ENCODE measurements at places on chromosomes 13 and 19.

DNA sequence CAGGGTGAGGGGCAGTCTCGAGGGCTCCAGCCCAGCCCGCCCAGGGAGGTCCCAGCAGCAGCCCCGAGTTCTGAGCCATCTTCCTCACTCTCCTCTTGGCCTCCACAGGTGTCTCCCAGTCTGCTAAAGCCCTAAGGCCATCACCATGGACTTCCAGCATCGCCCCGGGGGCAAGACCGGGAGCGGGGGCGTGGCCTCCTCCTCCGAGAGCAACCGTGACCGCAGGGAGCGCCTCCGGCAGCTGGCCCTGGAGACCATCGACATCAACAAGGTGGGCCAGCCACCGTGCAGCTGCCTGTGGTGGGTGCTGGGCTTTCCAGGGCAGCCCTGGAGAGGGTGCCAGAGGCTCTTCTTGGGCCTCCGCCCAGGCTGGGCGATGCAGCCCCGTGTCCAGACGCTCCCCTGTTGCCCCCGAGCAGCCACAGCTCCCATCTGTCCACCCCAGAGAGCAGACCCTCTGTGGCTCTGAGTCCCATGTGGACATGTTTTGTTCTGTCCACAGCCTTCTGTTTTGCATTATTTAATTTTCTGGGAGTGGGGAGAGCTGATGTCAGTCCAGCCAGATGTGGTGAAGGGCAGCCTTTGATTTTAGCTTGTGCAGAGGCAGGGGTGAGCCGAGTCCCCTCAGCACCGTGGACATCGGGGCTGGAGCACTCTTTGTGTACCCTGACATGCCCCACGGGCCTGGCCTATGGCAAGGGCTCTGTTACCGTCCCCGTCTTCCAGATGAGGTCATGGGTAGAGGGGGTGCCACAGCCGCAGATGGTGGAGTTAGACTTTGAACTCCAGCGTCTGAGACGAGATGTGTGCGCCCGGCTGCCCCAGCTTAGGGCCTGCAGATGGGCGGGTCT is 5.6 kb upstream of the AMH start:
- no peak for DNase-seq

DNA sequence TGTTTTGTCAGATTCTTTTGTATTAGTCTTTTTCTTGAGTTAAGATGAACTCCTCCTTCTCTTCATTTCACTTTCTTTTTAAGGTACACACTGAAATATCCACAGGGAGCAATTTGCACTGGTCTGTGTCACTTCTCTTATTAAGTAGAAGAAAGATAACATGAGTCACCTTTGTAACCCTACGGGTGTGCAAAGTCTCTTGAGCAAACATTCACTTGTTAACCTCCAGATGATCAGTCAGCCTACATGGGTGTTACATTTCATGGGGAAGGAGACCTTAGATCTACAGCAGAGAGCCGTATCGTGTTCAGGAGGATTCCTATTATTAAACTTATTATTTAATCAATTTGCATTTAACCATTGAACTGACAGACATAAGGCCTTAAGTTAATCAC is 5.1 kb downstream of the ZNF507 start:
- no peak for DNase-seq

GRCh38 chr19:34075661-34076091 is 96.6 kb upstream of the LSM14A start:
- DNase-seq, result no peak

DNA sequence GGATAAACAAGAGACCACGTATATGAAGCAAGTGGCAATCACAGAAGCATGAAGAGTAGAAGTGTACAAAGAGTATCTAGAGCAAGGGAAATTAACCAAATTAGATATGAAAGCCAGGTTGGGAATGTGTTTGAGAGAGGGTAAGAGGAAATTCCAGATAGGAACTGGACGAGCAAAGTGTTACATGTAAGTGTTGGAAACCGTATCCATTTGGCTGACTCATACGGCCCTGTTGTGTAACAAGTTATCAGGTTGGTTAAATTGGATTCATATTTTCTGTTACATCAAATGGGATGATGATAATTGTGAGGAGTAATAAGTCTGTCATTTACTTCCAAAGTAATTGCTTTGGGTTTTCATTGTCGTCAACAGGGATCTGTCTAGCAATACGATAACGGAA is 46.7 kb downstream of the RXFP2 start:
- DNase-seq, result no peak

DNA sequence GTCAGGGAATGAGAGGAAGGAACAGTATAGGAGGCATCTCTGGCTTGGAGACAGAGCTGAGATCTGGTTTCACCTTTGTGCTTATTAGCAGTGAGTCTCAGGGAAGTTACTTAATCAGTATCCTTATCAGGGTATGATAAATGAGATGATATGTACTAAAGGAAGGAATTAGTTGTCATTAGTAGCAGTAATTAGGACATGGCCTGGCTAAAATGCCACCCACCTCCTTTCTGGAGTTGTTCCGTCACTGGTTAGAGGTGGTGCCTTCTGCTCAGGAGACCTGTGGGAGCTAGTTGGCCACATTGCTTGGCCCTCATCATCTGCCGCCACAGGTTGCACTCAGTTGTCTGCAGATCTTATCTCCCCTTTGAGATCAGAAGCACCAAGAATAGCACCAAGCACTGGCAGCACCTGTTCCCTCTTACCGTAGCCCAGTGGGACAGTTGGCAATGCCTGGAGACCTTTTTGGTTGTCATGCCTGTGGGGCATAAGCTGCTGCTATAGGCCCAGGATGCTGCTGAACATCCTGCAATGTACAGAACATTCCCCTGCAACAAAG is 4.7 kb downstream of the GPATCH1 start:
- no peak for DNase-seq

- no peak for DNase-seq
These were observed 1109.5 kb downstream of the SLITRK1 start for GRCh38 chr13:82772816-82773215.

GRCh38 chr19:48539503-48540096 is 12.4 kb upstream of the SULT2B1 start:
- DNase-seq, result no peak

GRCh38 chr19:47465957-47466356 is 5.7 kb downstream of the SLC8A2 start:
- DNase-seq, result no peak

DNA sequence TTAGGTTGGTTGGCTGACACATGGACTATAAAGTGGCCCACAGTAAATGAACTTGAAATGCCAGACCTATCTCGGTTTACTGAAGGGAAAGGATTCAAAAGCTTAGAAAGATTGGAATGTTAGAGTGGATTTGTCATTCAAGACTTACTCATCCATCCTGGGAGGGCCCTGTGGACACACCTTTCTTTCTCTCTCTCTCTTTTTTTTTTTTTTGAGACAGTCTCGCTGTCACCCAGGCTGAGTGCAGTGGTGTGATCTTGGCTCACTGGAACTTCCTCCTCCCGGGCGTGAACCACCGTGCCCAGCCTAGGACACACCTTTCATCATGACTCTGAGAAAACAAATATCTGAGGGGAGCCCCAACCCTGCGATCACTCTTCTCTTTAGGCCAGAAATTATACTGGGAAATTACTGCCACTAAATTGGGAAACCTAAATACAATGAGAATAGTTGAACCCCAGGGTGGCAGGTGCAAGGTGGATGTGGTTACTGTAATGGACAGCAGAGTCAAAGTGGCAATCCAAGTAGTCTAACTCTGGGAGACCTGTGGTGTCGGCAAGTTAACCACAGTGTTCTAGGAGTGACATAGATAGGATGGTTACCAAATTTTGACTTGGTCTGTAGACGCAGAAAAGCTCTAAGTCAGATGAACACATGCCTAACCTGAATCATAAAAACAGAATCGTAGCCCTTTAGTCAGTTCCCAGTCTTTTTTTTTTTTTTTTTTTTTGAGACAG is 47.1 kb upstream of the ZMYM5 start:
- DNase-seq, result no peak

- no peak for DNase-seq
These were observed 12.7 kb downstream of the LSM14A start for GRCh38 chr19:34184880-34185491.

DNA sequence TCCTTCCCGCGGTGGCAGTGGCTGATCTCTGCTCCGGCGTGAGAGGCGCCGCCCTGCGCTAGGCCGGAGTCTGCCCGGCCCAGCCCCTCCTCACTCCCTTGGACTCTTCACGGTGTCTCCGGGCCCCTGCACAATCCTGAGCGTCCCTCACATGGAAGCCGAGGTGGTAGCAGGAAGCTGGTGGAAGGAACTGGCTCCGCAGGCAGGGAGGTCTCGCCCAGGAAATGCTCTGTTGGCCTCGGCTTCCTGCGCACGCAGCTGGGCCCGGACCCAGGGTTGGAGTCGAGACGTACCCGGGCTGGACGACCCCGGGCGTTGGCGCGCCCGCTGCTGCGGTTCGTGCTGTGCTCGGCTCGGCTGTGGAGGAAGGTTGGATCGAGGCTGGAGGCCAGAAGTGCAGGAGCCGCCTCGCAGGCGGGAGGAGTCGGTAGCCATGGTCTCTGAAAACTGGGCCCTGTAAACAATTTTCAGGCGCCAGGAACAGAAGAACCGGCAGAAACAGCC is 46.3 kb downstream of the ZNF724 start:
- no peak for DNase-seq

- no peak for DNase-seq
These were observed 81.2 kb upstream of the GPR183 start for GRCh38 chr13:99388334-99388923.

GRCh38 chr13:60620611-60621395 is 223.8 kb downstream of the TDRD3 start:
- DNase-seq, result no peak

All from T-helper 17 cell (primary cell).